NCI-H1417 treated with DMSO at 0.1 percent for 48 hours (cell line): ENCODE measurements at places on chromosomes 16 and 17.

DNA sequence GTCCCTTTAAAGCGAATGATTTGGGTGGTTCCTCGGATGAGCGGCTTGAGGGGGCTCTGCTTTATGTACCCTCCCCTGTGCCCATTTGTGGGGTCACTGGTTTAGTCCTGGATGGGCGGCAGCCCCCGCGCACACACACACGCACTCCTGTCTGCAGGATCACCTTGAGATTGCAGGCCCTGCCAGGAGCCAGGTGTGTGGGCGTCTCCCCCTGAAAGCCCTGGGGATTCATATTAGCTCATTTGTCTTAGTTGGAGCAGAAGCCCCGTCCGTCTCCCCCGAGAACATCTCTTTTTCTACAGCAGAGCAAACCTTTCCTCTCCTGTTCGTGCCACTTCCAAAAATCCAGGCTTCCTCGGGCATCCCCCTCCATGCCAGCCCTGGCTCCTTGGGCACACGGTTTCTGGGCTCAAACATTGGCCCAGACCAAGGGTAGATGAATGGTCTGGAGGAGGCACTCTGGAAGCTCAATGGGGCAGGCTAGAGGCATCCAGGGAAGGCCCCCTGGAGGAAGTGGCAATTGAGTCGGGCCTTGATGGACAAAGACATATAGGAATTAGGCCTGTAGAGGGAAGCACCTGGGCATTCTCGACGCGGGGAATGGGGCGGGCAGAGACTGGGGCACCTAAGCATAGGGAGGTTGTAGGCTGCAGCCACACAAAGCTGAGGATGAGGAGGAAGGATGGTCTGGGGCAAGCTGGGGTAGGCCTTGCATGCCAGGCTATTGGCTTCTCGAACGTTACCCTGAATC lies 218.5 kb upstream of the GSE1 start:
- DNase-seq: no peak

DNA sequence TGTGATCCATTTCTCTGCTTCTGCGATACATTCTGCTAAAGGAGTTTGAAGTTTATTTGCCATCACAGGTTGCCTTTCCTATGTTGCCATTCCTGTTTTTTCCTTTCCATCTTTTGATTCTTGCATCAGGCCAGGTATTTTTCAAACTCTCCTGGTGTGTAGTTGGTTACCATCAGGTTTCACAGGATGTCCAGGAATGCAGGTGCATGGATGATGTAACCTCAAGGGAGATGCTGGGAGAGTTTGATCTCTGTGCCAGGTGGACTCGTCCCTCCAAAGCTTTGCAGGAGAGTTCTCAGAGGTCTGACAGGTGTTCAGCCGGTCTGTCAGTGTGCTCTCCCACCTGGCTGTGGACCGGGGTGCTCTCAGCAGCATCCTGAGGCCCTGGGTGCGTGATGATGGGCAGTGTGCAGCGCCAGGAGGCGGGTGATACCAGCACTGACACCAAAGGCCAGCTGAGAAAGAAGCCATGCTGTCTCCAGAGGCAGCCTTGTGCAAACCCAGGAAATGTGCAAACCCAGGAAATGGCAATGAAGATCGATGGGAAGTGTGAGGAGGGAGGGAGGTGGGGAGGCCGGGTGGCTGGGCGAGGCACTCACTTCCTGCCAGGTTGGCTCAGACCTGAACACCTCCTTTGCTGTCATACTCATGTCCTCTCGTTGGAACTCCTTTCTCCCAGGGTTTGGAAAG lies 1.7 kb downstream of the ATP2C2 start:
- DNase-seq: no peak

- DNase-seq: no peak
Measured at GRCh38 chr17:4856271-4856936, 23.3 kb downstream of the MINK1 start.

DNA sequence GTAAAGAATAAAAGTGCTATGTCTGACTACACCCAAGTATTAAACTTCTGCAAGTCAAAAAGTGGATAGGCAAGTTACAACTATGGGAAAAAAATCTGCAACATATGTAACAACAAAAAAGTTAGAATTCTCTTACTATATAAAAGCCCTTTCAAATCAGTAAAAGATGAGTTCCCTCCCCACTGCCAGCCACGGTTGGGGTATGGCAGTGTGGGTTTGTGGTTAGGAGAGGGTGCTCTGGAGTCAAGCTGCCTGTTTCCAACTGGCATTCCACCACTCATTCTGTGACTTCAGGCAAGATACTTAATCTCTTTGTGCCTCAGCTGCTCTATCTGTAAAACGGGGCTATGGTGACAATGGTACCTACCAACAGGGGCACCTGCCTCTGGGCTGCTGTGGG lies 26.6 kb upstream of the MFSD6L start:
- DNase-seq: no peak

GRCh38 chr16:48834576-48834975 lies 224.6 kb upstream of the N4BP1 start:
- no peak for DNase-seq

DNA sequence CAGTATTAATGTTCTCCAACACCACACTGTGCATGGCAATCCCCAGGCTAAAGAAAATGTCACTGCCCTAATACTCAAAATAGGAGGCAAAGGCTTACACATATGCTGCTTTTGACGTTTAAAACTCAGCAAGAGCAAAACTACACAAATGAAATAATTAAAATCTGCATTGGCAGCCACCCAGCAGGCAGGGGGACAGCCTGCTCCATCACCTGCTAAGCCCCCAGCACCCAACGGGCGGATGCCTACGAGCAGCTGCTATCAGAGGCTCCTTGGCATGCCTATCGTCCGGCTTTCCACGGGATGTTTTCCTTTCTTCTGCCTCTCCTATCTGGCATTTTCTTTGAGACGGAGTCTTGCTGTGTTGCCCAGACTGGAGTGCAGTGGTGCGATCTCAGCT lies 337.5 kb downstream of the SOX9 start:
- DNase-seq: no peak

GRCh38 chr17:65600518-65600917 lies 39.1 kb upstream of the AXIN2 start:
- DNase-seq: no peak

- DNase-seq: no peak
Measured at GRCh38 chr16:70695331-70696070, 9.6 kb upstream of the MTSS2 start.

- DNase-seq: no peak
Measured at GRCh38 chr17:82177761-82178498, 34.7 kb downstream of the CCDC57 start.

GRCh38 chr17:34313164-34313563 lies 6.1 kb upstream of the CCL8 start:
- DNase-seq: no peak
